ENCODE measurements at places on chromosomes 5 and 9. TPM values are rescaled to one million over a fixed set of nuclear protein-coding genes. Genes with fewer than 3 reads are reported as not detected.

The PCDHA9 gene
- not detected for polyA plus RNA-seq

The CER1 gene
- polyA plus RNA-seq: 0.07 TPM

The C9orf50 gene
- 0.23 TPM for polyA plus RNA-seq

The NIM1K gene
- 0.32 TPM for polyA plus RNA-seq

The EGFL7 gene
- polyA plus RNA-seq: 118 TPM

The ALDH7A1 gene
- 29.9 TPM for polyA plus RNA-seq

GRCh38 chr5:152688561-152689249 is 283.6 kb upstream of the NMUR2 start:
- H3K36me3 ChIP-seq: no peaks in the 10 kb centered on the region
- no peaks in the 10 kb centered on the region for H3K4me1 ChIP-seq
- H3K27me3 ChIP-seq: no peaks in the 10 kb centered on the region
- no peak overlapping the region for H3K4me3 ChIP-seq

- no peaks in the 10 kb centered on the region for H3K4me1 ChIP-seq
- H3K27ac ChIP-seq: no peak overlapping the region
- no peaks in the 10 kb centered on the region for H3K36me3 ChIP-seq
- H3K27me3 ChIP-seq: no peaks in the 10 kb centered on the region
- no peak overlapping the region for H3K4me3 ChIP-seq
Measured at GRCh38 chr5:32331217-32331934, 18.6 kb upstream of the MTMR12 start.

DNA sequence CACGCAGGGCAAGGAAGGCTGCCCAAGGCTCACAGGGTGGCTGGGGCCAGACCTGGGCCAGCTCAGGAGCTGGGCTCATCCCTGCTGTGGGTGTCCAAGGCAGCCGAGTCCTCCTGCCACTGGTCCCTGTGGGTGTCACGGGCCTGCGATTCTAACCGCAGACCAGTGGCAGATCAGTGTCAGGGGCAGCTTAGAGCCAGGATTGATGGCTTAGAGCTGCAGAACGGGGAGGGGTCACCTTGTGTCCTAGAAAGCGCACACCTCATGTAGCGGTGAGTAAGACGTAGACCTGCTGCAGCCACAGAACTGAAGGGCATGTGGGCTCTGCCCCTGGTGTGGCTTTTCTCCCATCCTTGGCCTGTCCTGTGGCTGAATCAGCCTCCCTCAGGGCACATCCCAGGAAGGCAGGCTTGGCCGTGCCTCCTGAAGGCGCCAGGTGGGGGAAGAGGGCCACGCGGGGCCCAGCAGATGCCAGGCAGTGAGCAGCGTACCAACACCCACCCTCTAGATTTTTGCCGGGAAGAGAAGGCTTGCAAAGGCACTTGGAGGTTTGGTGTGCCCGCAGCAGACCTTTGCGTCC is 78.3 kb upstream of the FCN2 start:
- H3K27ac ChIP-seq: no peak overlapping the region
- peaks cover 5% of the 10 kb centered on the region for H3K4me1 ChIP-seq
- no peaks in the 10 kb centered on the region for H3K36me3 ChIP-seq
- DNase-seq: no peak
- no peaks in the 10 kb centered on the region for H3K27me3 ChIP-seq
- H3K4me3 ChIP-seq: no peak overlapping the region

GRCh38 chr9:93586290-93587057 is 10.1 kb downstream of the PHF2 start:
- peaks cover 13% of the 10 kb centered on the region for H3K4me1 ChIP-seq
- no peak for DNase-seq
- H3K27ac ChIP-seq: no peak overlapping the region
- H3K4me3 ChIP-seq: no peak overlapping the region
- H3K27me3 ChIP-seq: no peaks in the 10 kb centered on the region
- no peaks in the 10 kb centered on the region for H3K36me3 ChIP-seq

Measured in thymus (tissue), 14 donors.